ENCODE measurements at places on chromosomes 6 and 20. TPM values are rescaled to one million over a fixed set of nuclear protein-coding genes. Genes with fewer than 3 reads are reported as not detected.

DNA sequence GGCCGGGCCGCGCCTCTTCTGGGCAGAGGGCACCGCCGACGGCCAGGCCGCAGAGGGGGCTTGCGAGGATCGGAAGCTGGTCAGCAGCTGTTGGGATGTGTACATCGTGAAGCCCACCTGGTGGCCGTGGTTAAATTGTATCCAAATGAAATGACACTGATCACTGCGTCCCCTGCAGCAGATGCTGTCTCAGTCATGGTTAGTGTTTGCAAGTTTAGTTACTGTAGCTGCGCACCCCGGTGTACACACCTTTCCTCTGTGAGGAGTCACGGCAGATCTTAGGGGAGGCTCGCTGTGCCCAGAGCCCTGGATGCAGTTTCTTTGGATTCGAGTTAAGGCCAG is 653 bp downstream of the NAA20 start:
- no peaks in the 10 kb centered on the region for H3K27me3 ChIP-seq
- DNase-seq: peak; percentile 27
- H3K27ac ChIP-seq: peak overlapping the region; percentile 60

- no peak overlapping the region for H3K4me3 ChIP-seq
- H3K4me1 ChIP-seq: no peaks in the 10 kb centered on the region
- H3K36me3 ChIP-seq: no peaks in the 10 kb centered on the region
- DNase-seq: no peak
Measured at GRCh38 chr6:131644921-131645320, 7.8 kb downstream of the ENPP3 start.

GRCh38 chr20:46150943-46151342 is 32.8 kb downstream of the CD40 start:
- H3K27ac ChIP-seq: no peak overlapping the region
- H3K4me3 ChIP-seq: no peak overlapping the region
- no peak for DNase-seq
- H3K36me3 ChIP-seq: no peaks in the 10 kb centered on the region

DNA sequence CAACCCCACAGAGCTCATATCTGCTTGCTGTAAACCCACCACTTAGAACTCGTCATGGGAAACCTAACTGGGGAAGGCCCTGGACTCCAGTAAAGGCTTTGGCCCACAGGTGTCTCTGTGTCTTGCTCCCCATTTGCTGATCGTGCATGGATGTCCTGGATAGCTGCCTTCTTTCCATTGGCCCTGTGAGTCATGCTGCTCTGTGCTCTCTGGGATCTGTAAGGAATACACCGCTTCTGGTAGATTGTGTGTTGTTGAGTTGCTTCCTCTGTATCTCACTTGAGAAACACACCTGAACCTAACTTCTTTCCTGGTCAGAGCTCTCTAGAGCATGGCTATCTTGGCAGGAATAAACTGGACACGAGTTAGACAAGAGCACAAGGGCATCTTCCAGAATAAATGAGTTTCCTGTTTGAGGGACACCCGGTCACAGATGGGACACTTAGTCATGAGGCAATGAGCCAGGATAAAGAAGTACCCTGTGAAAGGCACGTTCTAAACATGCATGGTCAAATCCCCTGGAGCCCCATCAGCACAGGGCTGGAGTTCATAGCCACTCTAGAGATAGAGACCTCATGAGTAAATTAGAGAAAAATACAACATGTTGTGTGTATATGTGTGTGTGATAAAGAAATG is 99.6 kb upstream of the TMEM170B start:
- H3K4me3 ChIP-seq: no peak overlapping the region
- peak; percentile 81 for DNase-seq
- no peaks in the 10 kb centered on the region for H3K27me3 ChIP-seq
- H3K36me3 ChIP-seq: no peaks in the 10 kb centered on the region
- H3K4me1 ChIP-seq: peaks cover 30% of the 10 kb centered on the region

DNA sequence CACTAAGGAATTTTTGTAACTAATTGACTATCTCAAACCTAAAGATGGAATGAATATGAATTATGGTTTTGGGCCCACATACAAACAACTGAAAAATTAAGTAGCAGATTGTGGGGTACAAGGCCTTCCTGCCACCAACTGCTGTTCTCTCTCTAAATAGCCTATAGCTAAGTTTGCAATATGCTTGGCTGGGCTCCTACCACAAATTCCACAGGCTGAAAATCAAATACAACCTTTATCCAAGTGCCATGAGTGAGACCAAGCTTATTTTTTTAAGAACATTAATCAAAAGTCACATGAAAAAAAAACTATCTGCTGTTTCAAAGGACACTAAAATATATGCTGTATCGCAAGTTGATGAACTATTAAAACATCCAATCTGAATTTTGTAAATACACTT is 52.1 kb downstream of the TENT5A start:
- H3K27me3 ChIP-seq: no peaks in the 10 kb centered on the region
- no peak overlapping the region for H3K27ac ChIP-seq
- no peak overlapping the region for H3K4me3 ChIP-seq
- no peaks in the 10 kb centered on the region for H3K4me1 ChIP-seq

The FAM209B gene
- polyA plus RNA-seq: not detected

The SLC32A1 gene
- polyA plus RNA-seq: 0.04 TPM
